Psoas muscle (tissue), 8 donors: ENCODE measurements at places on chromosomes 4 and X. TPM values are rescaled to one million over a fixed set of nuclear protein-coding genes. Genes with fewer than 3 reads are reported as not detected.

NDNF gene
- polyA plus RNA-seq: 3.4 TPM

PRDM8 gene
- polyA plus RNA-seq: 0.79 TPM

- no peaks in the 10 kb centered on the region for H3K4me1 ChIP-seq
- no peaks in the 10 kb centered on the region for H3K36me3 ChIP-seq
- H3K27ac ChIP-seq: no peak overlapping the region
- H3K27me3 ChIP-seq: no peaks in the 10 kb centered on the region
- H3K4me3 ChIP-seq: no peak overlapping the region
- no peak for DNase-seq
Observed at GRCh38 chrX:131359611-131360010, 70.5 kb upstream of the IGSF1 start.

DNA sequence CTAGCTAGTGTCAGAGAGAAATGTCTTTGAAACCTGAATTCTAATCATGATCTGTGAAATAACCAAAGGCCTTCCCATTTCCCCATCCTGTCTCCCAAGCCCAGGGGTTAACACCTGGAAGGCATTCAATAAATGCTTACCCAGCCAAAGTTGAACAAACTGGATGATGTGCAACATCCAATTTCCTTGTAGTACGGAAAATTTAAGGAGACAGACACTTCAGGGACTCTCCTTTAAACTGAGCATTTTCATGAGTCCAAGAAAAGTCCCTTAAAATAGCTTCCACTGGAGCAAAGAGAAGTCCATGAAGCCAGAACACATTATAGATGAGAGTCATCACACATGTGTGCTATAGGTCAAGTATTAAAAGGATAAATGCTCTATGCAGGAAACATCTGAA is 271.2 kb downstream of the RAB28 start:
- H3K36me3 ChIP-seq: no peaks in the 10 kb centered on the region
- H3K27ac ChIP-seq: no peak overlapping the region
- no peaks in the 10 kb centered on the region for H3K4me1 ChIP-seq
- DNase-seq: no peak
- no peak overlapping the region for H3K4me3 ChIP-seq

DNA sequence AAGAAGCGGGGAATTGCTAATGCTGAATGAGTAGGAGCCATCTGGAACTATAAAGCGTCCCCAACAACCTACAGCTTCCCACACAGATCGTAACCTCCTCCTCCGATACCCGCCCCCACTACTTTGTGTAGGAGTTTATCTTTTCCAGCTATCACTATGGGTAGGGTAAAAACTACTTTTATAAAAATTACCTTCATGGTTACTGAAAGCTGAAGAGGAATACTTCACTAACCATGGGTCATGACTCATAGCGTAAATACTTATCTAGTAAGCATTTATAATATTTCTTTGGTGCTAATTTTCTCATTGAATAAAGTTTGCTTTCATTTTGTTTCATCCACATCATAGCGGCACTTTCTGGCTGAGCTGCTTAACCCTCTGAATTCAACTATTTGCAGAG is 79.4 kb upstream of the TNIP3 start:
- no peak overlapping the region for H3K4me3 ChIP-seq
- DNase-seq: no peak
- H3K4me1 ChIP-seq: no peaks in the 10 kb centered on the region
- no peaks in the 10 kb centered on the region for H3K27me3 ChIP-seq

DNA sequence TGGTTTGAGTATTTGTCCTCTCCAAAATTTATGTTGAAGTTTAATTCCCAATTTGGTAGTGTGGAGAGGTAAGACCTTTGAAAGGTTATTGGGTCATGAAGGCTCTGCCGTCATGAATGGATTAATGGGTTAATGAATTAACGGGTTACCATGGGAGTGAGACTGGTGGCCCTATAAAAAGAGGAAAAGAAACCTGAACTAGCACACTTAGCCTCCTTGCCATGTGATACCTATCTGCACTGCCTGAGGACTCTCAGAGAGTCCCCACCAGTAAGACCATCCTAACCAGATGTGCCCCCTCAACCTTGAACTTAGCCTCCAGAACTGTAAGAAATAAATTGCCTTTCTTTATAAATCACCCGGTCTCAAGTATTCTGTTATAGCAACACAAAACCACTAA is 39.3 kb downstream of the PAGE1 start:
- H3K4me1 ChIP-seq: no peaks in the 10 kb centered on the region
- H3K27me3 ChIP-seq: no peaks in the 10 kb centered on the region
- no peak overlapping the region for H3K4me3 ChIP-seq
- H3K36me3 ChIP-seq: no peaks in the 10 kb centered on the region

DNA sequence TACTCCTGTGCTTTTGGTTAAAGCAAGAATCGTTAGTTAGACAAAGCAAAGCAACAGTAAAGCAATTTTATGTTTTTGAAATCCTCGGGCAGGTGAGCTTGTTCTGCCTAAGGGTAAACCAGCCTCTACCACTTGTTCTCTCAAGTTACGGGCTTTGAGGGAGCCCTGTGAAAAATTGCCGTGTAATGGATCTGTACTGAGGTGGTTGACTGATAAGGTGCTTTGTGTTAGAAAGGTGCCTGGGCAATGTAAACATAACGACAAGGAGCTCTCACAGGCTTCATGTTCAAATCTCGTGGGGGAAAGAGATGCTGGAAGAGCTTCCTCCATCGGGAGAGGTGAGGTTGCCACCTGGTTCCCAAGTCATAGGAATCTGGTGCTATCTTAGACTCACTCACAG is 111.8 kb downstream of the TRAPPC11 start:
- H3K4me3 ChIP-seq: no peak overlapping the region
- DNase-seq: no peak
- H3K27me3 ChIP-seq: no peaks in the 10 kb centered on the region
- no peak overlapping the region for H3K27ac ChIP-seq

GRCh38 chr4:153831245-153831644 is 42.4 kb upstream of the SFRP2 start:
- H3K27me3 ChIP-seq: no peaks in the 10 kb centered on the region
- DNase-seq: no peak
- no peaks in the 10 kb centered on the region for H3K36me3 ChIP-seq
- no peaks in the 10 kb centered on the region for H3K4me1 ChIP-seq
- H3K27ac ChIP-seq: no peak overlapping the region
- H3K4me3 ChIP-seq: no peak overlapping the region

GRCh38 chr4:53987761-53988171 is 76.6 kb downstream of the CHIC2 start:
- DNase-seq: no peak
- H3K4me1 ChIP-seq: no peaks in the 10 kb centered on the region
- H3K27me3 ChIP-seq: no peaks in the 10 kb centered on the region
- no peak overlapping the region for H3K27ac ChIP-seq
- H3K4me3 ChIP-seq: no peak overlapping the region
- H3K36me3 ChIP-seq: no peaks in the 10 kb centered on the region

- DNase-seq: no peak
- no peaks in the 10 kb centered on the region for H3K4me1 ChIP-seq
- no peak overlapping the region for H3K27ac ChIP-seq
- no peaks in the 10 kb centered on the region for H3K36me3 ChIP-seq
Observed at GRCh38 chr4:103634236-103634635, 85.5 kb downstream of the TACR3 start.
